ENCODE measurements at places on chromosomes 1 and 21.

DNA sequence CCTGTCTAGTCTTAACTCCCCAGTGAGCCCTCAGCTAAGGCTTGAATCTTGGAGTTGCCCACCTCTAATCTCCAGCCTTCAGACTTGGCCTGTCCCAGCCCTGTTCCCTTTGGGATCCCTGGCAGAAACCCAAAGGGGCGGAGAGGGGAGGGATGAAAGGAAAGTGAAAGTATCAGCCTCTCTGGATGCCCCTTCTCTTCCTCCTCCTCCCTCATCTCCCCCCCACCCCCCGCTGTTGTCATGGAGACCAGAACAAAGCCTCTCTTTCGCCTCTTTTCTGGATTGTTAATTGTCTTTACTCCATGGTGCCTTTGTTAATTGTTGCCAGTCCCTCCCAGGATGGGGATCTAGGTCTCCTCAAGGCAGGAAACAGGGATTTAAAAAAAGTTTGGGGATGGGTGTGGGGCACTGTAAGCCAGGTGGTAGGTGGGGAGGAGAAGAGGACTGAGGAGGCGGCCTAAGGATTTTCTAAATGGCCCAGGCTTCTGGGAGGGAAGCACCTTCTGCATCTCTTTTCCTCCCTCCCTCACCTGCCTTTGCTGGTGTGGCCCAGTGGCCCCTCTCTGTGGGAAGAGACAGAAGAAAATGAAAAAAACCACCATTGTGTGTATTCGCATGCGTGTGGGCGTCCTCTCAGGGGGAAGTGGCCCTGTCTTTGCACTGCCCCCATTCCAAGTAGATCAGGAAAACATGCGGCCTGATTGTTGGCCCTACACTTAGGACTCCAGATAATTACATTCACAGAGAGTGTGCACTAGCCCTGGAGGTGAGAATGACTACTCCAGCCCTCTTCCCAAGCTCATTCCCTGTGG lies 7.5 kb upstream of the SOX13 start:
- DNase-seq = no peak
- no peak overlapping the region for H3K4me3 ChIP-seq
- H3K27me3 ChIP-seq = no peaks in the 10 kb centered on the region
- no peak overlapping the region for H3K27ac ChIP-seq
- peaks cover 4% of the 10 kb centered on the region for H3K4me1 ChIP-seq

GRCh38 chr1:175124861-175125260 lies 57.2 kb downstream of the TNN start:
- H3K4me3 ChIP-seq = no peak overlapping the region
- H3K27ac ChIP-seq = no peak overlapping the region
- no peaks in the 10 kb centered on the region for H3K27me3 ChIP-seq
- H3K4me1 ChIP-seq = no peaks in the 10 kb centered on the region
- H3K36me3 ChIP-seq = no peaks in the 10 kb centered on the region
- DNase-seq = no peak

GRCh38 chr1:194865383-194865782 lies 1679.0 kb upstream of the B3GALT2 start:
- H3K27ac ChIP-seq = no peak overlapping the region
- no peak for DNase-seq
- no peaks in the 10 kb centered on the region for H3K27me3 ChIP-seq
- H3K4me1 ChIP-seq = no peaks in the 10 kb centered on the region
- H3K4me3 ChIP-seq = no peak overlapping the region

- no peak for DNase-seq
- H3K27ac ChIP-seq = no peak overlapping the region
- no peaks in the 10 kb centered on the region for H3K4me1 ChIP-seq
Measured at GRCh38 chr1:21589618-21590017, 79.5 kb downstream of the RAP1GAP start.

DNA sequence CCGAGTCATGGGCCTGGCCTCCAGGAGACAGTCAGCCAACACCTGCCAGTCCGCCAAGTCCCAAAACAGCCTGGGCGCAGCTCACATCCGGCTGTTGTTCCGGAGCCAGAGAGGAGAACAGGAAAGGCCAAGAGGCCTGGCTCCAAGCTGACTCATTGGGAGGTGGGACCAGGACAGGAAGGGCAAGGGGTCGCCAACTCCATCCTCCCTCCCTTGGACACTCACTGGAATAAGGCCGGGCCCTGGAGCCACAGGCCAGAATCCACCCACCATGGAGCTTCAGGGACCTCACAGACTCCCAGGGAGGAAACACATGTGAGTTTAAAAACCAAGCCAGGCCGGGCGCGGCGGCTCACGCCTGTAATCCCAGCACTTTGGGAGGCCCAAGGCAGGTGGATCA lies 25.1 kb upstream of the CLIC4 start:
- H3K27me3 ChIP-seq = no peaks in the 10 kb centered on the region
- DNase-seq = no peak
- H3K4me1 ChIP-seq = no peaks in the 10 kb centered on the region
- H3K36me3 ChIP-seq = no peaks in the 10 kb centered on the region

DNA sequence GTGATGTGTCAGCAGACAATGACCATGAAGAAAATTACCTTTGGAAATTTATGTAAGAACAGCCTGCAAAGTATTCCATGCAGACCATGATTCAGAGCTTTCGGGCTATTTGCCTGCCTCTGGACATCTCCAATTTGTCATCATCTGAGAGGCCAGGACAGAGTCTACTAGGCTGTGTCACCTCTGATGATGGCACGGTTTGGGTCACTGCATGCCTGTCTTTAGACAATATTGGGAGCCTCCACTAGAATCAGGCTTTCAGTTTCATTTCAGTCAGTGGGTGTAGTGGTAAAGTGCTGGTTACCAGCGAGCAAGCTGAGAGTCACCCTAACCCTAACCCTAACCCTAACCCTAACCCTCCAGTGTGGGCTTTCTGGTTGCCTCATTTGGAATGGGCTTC lies 80.8 kb downstream of the KCNJ6 start:
- H3K27me3 ChIP-seq = no peaks in the 10 kb centered on the region
- no peak for DNase-seq
- no peaks in the 10 kb centered on the region for H3K4me1 ChIP-seq
- H3K27ac ChIP-seq = no peak overlapping the region

GRCh38 chr21:41216486-41216885 lies 48.5 kb downstream of the BACE2 start:
- no peak for DNase-seq
- no peak overlapping the region for H3K27ac ChIP-seq
- H3K27me3 ChIP-seq = no peaks in the 10 kb centered on the region
- H3K36me3 ChIP-seq = no peaks in the 10 kb centered on the region

GRCh38 chr1:64320007-64320406 lies 116.6 kb downstream of the UBE2U start:
- no peak overlapping the region for H3K4me3 ChIP-seq
- no peaks in the 10 kb centered on the region for H3K4me1 ChIP-seq
- no peak overlapping the region for H3K27ac ChIP-seq
- no peaks in the 10 kb centered on the region for H3K27me3 ChIP-seq
- H3K36me3 ChIP-seq = no peaks in the 10 kb centered on the region
- no peak for DNase-seq

DNA sequence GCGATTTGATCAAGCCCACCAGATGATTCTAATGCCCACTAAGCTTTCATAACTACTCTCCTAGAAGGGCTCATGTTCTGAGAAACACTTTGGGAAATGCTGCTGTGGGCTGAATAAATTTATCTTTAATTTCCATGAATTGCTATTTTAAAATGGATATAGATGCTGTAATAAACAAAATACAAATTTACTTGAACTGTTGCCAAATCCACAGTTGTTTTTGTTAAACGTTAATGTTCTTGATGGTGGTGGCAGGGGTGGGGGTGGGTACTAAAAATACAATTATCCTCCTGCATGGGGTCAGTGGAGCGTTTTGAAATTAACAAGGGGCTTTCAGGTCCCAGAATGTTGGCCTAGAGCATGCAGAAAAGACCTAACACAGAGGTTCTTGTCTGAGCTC lies 244.7 kb upstream of the POU3F1 start:
- DNase-seq = no peak
- H3K4me3 ChIP-seq = no peak overlapping the region
- no peaks in the 10 kb centered on the region for H3K27me3 ChIP-seq
- no peak overlapping the region for H3K27ac ChIP-seq

- no peaks in the 10 kb centered on the region for H3K36me3 ChIP-seq
- H3K27ac ChIP-seq = no peak overlapping the region
- H3K27me3 ChIP-seq = no peaks in the 10 kb centered on the region
- H3K4me1 ChIP-seq = no peaks in the 10 kb centered on the region
- DNase-seq = no peak
Measured at GRCh38 chr1:91763252-91763651, 122.7 kb downstream of the TGFBR3 start.

GRCh38 chr1:89516055-89516454 lies 8.6 kb upstream of the LRRC8B start:
- DNase-seq = no peak
- no peak overlapping the region for H3K27ac ChIP-seq
- no peak overlapping the region for H3K4me3 ChIP-seq
- H3K27me3 ChIP-seq = no peaks in the 10 kb centered on the region
- H3K4me1 ChIP-seq = no peaks in the 10 kb centered on the region
- H3K36me3 ChIP-seq = no peaks in the 10 kb centered on the region

DNA sequence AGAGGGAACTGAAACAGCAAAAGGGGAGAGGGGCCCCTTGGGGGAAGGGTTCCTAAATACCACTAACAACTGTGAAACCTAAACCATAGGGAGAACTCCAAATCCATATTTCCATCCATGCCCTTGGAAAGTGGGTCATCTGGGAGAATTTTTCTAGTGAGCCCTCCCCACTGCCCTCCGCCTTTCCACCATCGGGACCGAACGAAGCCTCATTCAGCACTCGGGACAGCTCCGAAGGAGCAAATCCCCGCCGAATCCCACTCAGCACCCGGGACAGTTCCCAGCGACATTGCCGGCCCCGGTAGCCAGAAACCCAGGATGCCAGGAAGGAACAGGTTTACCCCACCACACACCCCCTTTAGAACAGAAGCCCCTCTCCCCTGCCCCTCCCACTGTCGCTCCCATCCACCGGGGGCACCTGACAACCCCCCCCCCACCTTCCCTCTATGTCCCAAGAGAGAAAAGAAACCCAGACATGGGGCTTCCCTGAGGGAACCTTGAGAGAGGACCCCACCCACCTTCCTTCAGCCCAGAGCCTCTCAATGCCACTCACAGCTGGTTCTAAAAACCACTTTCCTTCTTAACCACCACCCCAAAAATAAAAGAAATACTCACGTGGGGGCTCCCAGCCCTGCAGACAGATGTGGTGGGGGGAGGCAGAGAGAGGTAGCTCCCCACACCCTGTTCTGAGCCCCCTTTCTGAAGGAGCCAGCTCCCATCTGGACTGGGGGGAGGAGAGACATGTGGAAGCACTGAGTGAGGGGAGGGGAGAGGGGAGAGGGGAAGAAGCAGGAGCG lies 4.5 kb downstream of the DLGAP3 start:
- H3K27ac ChIP-seq = no peak overlapping the region
- H3K27me3 ChIP-seq = peaks cover 38% of the 10 kb centered on the region
- DNase-seq = peak; percentile 5
- peaks cover 4% of the 10 kb centered on the region for H3K4me1 ChIP-seq
- H3K4me3 ChIP-seq = no peak overlapping the region
- H3K36me3 ChIP-seq = no peaks in the 10 kb centered on the region

- no peak for DNase-seq
- no peak overlapping the region for H3K4me3 ChIP-seq
- H3K36me3 ChIP-seq = no peaks in the 10 kb centered on the region
- H3K27me3 ChIP-seq = no peaks in the 10 kb centered on the region
Measured at GRCh38 chr1:37741662-37742061, 23.3 kb downstream of the EPHA10 start.

DNA sequence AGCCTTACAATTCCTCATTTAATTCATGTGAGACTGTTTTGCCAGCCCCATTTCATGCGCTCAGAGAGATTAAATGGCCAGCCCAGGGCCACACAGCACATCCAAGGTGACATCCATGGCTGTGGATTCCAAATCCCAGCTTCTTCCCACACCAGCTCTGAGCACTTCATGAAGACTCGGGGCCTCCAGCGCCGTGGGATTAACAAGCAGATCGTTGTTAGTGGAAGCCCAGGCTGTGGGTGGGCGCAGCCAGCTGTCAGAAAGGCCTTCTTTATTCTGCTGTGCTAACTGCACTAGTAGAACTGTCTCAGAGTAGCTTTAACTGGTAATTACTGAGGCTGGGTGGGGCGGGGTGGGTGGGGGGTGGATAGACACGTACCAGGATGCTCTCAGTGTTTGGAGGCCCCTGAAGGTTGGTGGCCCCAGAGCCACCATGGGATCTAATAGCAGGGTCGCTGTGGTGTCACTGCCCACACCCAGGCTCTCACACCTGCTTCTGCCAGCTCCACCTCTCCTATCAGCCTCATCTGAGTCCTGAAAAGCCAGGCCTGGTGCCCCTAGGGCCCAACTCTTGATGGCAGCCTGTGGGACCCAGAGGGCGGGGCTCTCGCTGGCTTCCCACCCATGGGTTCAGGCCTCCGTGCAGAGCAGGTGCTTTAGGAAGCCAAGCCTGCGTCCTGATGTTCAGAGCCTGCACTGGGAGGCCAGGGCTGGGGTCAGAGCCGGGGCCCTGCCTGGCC lies 3.4 kb downstream of the BMP8A start:
- DNase-seq = no peak
- H3K27me3 ChIP-seq = no peaks in the 10 kb centered on the region
- no peaks in the 10 kb centered on the region for H3K36me3 ChIP-seq

DNA sequence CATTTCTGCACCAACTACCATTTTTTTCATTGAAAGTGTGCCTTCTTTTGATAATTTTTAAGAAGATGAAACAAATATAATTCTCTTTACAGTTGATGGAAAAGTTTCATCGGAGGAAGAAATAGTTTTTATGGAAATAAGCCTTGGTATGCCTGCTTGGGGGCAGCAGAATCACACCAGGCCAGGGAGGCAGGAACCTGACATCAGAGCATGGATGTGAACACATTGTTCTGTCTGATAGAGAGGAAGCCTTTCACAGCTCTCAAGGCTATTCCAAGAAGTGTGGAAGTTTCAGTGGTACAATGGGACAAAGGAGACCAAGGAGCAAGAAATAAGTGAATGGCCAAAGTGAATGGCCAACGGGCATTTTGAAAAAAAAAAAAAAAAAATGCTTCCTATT lies 162.2 kb upstream of the KCNK2 start:
- no peaks in the 10 kb centered on the region for H3K27me3 ChIP-seq
- no peaks in the 10 kb centered on the region for H3K4me1 ChIP-seq
- no peak overlapping the region for H3K27ac ChIP-seq
- H3K4me3 ChIP-seq = no peak overlapping the region
- no peaks in the 10 kb centered on the region for H3K36me3 ChIP-seq

DNA sequence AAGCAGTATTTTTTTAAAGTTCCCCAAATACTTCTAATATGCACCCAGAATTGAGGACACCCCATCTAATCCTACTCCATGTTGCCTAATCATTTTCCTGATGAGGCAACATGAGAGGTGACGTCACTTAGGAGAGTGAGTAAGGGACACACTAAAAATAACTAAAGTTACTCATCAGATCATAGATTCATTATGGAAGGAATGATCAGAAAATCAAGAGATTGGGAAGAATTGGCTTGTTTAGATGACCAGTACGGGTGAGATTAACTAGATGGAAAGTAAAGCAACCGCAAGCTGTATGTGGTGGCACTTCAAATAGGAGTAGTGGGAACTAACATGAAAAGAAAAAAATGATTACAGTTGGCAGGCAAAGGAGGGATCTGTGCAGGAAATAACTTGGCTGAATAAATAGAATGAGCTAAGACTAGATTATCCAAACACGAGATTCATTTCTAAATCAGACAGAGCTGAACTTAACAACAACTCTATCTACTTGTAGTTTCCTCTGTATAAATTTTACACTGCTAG lies 61.4 kb upstream of the CXADR start:
- H3K27ac ChIP-seq = no peak overlapping the region
- DNase-seq = no peak
- H3K27me3 ChIP-seq = no peaks in the 10 kb centered on the region
- H3K36me3 ChIP-seq = no peaks in the 10 kb centered on the region
- H3K4me1 ChIP-seq = no peaks in the 10 kb centered on the region

GRCh38 chr1:226699166-226699565 lies 39.9 kb downstream of the ITPKB start:
- peaks cover 22% of the 10 kb centered on the region for H3K36me3 ChIP-seq
- H3K4me3 ChIP-seq = no peak overlapping the region
- no peaks in the 10 kb centered on the region for H3K27me3 ChIP-seq
